ENCODE measurements at places on chromosomes 6 and 20. TPM values are rescaled to one million over a fixed set of nuclear protein-coding genes. Genes with fewer than 3 reads are reported as not detected.
A peak's percentile ranks its signal among the peaks of the same experiment; 100 is the strongest.

TSPO2 gene
- not detected for total RNA-seq

SALL4 gene
- 0.09 TPM for total RNA-seq

ZC2HC1B gene
- not detected for total RNA-seq

TIAM2 gene
- 10.6 TPM for total RNA-seq

ADGB gene
- not detected for total RNA-seq

SMLR1 gene
- total RNA-seq = not detected

LY6G6F gene
- total RNA-seq = not detected

PI16 gene
- total RNA-seq = 41.9 TPM

DNA sequence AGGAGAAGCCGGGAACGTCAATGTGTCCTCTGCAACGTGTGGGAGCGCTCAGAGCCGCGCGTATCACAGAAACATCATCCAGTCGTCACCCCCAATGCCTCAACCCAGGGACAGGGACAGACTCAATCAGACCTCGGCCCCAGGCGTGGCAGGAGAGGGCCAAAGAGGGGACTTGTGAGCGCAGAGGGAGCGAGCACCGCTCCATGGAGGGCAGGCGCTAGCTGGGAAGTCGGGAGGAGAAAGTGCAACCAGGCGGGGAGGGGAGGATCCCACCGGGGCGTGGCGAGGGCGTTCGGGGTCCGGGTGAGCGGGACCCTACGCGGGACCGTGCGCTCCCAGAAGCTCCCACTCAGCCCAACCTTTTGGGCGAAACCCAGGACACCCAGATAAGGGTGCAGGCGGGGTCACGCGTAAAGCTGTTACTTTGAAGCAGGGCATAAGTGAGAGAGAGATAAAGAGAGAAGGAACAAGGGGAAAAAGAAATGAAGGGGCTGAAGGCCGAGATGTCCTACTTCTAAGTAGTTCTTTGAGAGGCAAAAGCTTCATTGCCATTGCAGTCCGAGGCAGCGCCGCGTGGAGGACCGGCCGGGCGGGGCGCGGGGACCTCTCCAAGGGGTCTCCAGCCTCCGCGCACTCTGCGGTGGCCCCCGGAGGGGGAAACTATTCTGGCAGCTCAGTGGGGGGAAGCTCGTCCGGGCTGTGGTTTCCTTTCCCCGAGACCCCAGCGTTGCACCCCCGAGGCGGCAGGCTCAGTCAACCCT, 862 bp upstream of the SOBP start:
- no peak for DNase-seq

GRCh38 chr20:61628480-61628879, 376.4 kb downstream of the CDH4 start:
- DNase-seq = no peak

- no peak for DNase-seq
These were observed 62.8 kb upstream of the GTSF1L start for GRCh38 chr20:43789593-43789992.

GRCh38 chr20:998231-998830, 3.8 kb downstream of the RSPO4 start:
- no peak for DNase-seq

- DNase-seq = no peak
These were observed 85.2 kb upstream of the PHACTR3 start for GRCh38 chr20:59518881-59519706.

GRCh38 chr6:43790031-43790430, 20.0 kb downstream of the VEGFA start:
- DNase-seq = no peak

DNA sequence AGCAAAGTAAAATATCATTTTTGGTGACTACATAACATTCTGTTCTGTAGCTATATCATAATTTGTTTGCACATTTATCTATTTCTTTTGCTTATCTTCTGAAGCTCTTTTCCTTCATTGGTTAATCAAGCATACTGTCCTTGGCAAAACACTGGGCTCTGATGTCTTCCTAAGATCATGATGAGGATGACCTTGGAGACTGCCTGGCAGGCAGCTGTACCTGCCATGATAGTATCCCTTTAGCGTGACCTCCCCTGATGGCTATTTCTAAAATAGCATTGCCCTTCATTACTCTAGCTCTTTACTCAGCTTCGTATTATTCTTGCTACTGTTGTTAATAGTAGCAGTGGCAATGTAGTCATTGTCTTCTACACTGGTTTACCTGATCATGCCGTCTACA, 46.0 kb upstream of the ELOVL5 start:
- DNase-seq = no peak

GRCh38 chr6:101083533-101084175, 202.5 kb upstream of the ASCC3 start:
- no peak for DNase-seq

GRCh38 chr20:3843490-3843889, 3.1 kb upstream of the MAVS start:
- no peak for DNase-seq

- no peak for DNase-seq
These were observed 247.6 kb downstream of the PKHD1 start for GRCh38 chr6:51839726-51840374.

GRCh38 chr6:122631571-122632249, 21.5 kb downstream of the PKIB start:
- no peak for DNase-seq

- DNase-seq = no peak
These were observed 48.0 kb downstream of the NPEPL1 start for GRCh38 chr20:58740356-58741308.

DNA sequence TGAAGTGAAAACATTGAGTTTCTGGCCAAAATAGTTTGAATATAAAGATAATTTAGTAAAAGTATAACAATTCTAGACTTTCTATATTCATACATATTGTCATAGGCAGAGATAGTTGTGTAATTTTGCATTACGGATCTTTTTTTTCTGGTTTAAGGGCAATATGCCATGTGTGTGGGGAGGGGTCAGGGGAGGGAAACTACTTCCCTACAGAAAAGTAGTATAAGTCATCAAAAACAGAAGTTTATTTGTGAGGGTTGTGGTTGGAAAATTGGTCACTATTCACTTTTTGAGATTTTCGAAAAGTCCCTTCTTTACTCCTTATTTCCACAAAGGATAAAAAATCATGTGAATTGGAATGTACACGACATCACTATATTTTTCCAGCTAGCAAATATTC, 288.2 kb upstream of the PREP start:
- no peak for DNase-seq

GRCh38 chr6:106825156-106825555, 149.4 kb downstream of the CD24 start:
- DNase-seq = no peak

DNA sequence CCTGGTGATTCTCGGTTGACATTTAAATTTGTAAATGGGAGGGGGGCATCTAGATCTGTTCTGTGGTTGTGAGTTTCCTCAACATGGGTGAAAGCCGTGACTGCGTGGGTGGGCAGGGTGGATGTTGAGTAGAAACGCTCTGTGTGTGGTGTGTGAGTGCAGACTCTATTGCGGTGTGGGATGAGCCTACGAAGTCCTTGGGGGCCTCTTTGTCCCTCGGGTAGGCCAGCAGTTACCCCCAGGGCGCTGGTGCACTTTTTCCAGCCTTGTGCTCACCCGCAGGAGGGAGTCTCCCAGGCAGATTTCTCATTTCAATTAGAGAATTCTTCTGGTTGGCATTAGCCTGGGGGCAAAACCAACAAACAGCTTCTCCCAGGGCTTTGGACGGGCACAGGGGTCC, 10.6 kb downstream of the TOX2 start:
- DNase-seq = no peak

DNA sequence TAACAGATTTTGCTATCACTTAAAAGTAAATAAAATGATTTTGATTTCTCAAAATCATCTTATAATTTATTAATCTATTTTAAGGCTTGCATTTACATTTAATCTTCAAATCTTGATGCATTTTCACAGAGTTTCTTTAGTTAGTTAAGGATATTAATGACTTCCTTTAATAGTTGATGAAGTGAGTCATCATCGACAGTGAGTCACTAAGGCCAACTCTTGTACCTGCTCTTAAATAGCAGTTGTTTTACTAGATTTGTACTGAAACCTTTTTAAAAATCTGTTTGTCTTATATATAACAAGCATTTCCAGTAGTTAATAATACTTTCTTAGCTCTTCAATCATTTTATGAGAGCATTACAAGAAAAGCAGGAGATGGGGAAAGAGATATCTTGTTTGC, 191.7 kb downstream of the ESR1 start:
- no peak for DNase-seq

DNA sequence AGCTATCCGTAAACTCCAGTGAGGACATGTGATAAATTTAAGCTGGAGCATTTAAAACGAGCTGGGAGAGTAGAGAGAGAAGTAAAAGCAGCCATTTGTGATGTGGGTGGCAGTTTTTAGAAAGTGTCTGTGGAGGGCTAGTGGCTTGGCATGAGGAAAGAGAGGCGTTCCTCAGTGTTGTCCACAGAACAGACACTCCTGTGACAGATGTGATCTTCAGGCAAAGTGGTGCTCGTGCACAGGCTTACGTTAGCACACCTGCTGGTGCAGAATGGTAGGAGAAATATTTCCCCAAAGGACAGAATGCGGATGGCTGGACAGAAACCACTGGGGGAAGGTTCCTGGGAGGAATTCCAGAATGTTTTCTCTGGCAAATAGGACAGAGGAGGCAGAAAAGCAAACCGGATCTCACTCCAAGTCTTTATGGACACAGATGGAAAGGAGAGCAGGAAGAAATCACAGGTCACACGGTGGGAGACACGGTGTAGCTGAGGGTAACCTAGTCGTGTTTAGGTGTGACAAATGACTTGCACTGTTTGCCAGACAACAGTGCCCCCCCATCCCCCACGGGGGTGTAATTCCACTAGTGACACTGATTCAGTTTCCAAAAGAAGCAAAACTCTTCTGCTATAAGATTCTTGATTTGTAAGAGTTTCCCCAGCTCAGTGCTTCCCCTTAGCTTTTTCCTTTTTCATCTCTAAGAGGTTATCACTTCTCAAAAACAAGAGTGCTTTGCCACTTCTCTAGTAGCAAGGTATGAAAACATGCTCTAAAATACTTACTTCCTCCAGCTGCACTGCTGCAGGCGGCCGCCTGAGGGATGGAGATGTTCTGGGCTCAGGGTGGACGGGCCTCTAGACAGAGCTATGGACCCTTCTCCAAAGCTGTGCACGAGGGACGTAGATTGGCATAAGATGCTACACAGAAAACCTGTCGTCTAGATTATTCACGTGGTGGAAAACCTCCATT, 293.2 kb downstream of the QKI start:
- no peak for DNase-seq

GRCh38 chr20:41960166-41960565, 342.0 kb upstream of the CHD6 start:
- DNase-seq = no peak

- DNase-seq = peak; percentile 60
These were observed 240.9 kb downstream of the PHACTR1 start for GRCh38 chr6:12957321-12958051.

GRCh38 chr20:10541668-10542411, 106.7 kb downstream of the SLX4IP start:
- no peak for DNase-seq

DNA sequence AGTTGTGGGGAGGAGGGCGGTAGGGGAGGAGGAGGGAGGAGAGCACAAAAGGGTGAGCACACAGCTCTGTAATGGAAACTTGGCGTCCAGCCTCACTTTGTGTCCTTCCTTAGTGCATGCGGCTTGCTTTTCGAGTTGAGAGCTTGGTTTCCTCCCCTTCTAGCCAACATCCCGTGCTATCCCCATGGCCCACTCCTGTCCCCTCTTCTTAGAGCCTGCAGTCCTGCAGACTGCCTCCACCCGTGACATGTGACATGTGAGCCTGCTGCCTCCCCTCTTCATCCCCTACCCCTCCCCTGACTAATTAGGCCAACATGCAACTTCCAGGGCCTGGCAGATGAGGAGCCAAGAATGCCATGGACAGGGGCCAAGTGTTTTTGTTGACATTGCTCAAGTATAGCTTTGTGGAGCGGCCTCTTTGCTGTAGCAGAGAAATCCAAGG, 63.2 kb downstream of the SLC24A3 start:
- no peak for DNase-seq

DNA sequence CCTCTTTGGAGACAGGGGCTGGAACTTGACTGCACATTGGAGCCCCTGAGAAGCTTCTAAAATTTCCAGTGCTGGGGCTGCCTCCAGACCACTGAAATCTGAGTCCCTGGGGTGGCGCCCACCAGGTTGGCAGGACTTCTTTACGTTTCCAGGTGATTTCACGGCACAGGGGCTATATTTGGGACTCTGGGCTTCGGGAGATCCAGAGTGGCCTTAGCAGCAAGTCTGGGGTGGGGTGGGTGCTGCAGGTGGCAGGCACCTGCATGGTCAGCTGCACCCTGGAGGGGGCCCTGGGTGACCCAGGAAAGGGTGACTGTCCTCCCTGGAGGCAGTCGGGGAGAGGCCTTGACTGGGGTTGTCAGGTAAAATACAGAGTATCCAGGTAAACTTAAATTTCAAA, 135.5 kb upstream of the PHACTR3 start:
- DNase-seq = no peak

DNA sequence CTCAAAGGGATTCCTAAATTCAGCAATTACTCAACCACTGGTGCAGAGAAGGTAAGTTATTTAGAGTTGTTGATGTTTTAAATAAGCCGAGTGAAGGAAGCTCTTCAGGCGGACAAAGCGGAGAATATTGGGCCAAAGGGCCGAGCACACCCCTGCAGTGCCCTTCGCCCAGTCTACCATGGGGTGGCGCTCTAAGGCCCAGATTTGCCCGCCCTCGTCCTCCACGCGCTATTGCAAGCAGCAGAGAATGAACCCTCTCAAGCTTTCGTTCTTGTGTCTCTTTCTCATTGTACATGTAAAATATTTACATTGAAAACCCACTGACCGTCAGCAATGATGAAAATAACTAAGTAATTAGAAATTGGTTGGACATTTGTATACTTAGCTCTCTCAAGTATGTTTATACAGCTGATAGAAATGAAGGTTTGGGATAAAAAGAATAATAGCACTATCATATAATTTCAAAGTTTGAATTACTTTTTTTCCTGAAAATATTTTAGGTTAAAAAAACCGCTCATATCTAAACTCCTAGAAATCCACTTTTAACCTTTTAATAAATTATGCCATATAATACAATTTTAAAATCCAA, 195.0 kb upstream of the CEP162 start:
- no peak for DNase-seq

- DNase-seq = no peak
These were observed 238.4 kb downstream of the LY86 start for GRCh38 chr6:6826961-6827360.

DNA sequence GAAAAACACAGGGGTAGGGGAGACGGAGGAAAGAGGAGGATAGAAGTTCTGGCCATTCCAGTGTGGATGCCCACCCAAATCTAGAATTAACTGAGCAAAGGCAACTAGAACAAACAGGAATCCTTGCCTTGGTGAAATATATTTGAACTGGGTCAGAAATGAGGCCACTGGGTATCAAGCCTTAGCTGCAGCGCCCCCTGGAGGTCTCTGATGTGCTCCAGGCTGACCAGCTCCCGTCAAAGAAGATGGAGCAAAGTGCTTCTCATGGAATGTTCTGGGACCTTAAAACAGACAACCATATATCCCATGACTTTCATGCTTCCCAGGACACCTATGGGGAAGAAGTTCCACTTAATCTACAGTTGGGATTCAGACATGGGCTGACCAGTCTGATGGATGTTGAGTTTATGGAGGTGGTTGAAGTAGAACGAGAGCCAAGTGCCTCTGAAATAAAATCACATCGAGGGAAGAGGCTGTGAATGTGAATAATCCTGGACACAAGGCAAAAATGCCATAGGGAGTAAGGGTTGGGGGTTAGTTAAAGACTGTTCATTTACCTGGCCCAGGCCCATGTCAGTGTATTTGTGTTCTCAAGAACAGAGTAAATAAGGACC, 50.4 kb downstream of the HLA-DPB1 start:
- DNase-seq = peak; percentile 75

All from omental fat pad (tissue), 4 donors.